ENCODE measurements at places on chromosomes 2 and 18. TPM values are rescaled to one million over a fixed set of nuclear protein-coding genes. Genes with fewer than 3 reads are reported as not detected.

DNA sequence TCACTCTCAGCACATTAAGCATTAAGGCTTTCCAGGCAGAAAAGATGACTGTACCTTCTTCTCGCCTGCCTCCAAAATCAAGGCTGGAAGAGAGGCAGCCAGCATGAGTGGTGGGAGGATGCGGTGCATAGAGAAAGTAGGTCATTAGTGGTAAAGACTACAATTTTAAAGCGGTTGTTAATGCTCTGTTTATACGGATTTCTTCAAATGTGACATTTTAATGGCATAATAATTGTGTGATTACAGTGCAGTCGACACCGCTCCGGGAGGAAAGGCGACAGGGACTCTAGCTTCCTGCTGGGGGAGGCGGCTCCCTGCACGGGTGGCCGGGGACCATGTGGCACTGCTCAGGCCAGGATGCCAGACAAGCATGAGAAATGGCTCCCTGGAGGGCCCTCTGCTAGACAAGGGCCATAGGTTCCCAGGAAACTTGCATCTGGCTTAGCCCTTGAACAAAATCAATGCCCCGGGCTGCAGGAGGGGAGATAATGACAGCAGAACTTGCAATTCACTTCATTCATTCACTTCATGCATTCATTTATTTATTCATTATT lies 129.6 kb downstream of the GALNT14 start:
- no peaks in the 10 kb centered on the region for H3K4me1 ChIP-seq
- no peak for DNase-seq
- H3K27me3 ChIP-seq, result no peaks in the 10 kb centered on the region
- no peak overlapping the region for H3K4me3 ChIP-seq

GRCh38 chr2:67790622-67791021 lies 272.2 kb downstream of the C1D start:
- H3K36me3 ChIP-seq, result no peaks in the 10 kb centered on the region
- H3K27me3 ChIP-seq, result no peaks in the 10 kb centered on the region
- no peak overlapping the region for H3K27ac ChIP-seq

GRCh38 chr2:7203056-7203467 lies 285.9 kb downstream of the RNF144A start:
- H3K27ac ChIP-seq, result no peak overlapping the region
- no peak overlapping the region for H3K4me3 ChIP-seq
- H3K27me3 ChIP-seq, result no peaks in the 10 kb centered on the region
- no peaks in the 10 kb centered on the region for H3K36me3 ChIP-seq

DNA sequence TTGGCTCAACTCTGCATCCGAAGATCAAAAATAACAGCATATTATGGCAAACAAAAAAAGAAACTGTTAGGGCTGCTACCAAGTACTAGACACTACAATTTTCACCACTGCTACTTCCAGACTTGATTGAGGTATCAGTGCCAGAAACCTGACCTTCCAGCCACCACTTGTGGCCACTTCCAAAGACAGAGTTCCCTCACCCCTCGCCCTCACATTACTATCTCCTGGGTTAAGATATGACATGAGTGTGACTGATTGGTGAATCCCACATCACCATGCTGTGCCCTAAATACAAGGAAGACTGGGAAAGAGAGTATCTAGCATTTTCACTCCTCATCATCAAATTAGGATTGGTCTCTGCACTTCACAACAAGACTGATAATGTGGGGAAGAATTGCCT lies 296.1 kb upstream of the NT5C1B start:
- H3K4me1 ChIP-seq, result no peaks in the 10 kb centered on the region
- H3K27me3 ChIP-seq, result no peaks in the 10 kb centered on the region
- no peak overlapping the region for H3K4me3 ChIP-seq
- H3K27ac ChIP-seq, result no peak overlapping the region

Gene RUFY4
- total RNA-seq, result not detected

Measured in CD8-positive, alpha-beta memory T cell (primary cell).